Right lobe of liver (tissue), 6 donors: ENCODE measurements at places on chromosomes 7 and 10. TPM values are rescaled to one million over a fixed set of nuclear protein-coding genes. Genes with fewer than 3 reads are reported as not detected.

- no peak for DNase-seq
- no peak overlapping the region for H3K4me3 ChIP-seq
- peak overlapping the region; percentile 75 for H3K27ac ChIP-seq
- H3K36me3 ChIP-seq = no peaks in the 10 kb centered on the region
- no peaks in the 10 kb centered on the region for H3K4me1 ChIP-seq
- no peaks in the 10 kb centered on the region for H3K27me3 ChIP-seq
Observed at GRCh38 chr10:72186982-72187330, 28.9 kb upstream of the ANAPC16 start.

GRCh38 chr10:5723692-5724091 is 39.1 kb downstream of the TASOR2 start:
- H3K4me3 ChIP-seq = no peak overlapping the region
- H3K27me3 ChIP-seq = no peaks in the 10 kb centered on the region
- no peak overlapping the region for H3K27ac ChIP-seq
- H3K4me1 ChIP-seq = no peaks in the 10 kb centered on the region
- DNase-seq = no peak

DNA sequence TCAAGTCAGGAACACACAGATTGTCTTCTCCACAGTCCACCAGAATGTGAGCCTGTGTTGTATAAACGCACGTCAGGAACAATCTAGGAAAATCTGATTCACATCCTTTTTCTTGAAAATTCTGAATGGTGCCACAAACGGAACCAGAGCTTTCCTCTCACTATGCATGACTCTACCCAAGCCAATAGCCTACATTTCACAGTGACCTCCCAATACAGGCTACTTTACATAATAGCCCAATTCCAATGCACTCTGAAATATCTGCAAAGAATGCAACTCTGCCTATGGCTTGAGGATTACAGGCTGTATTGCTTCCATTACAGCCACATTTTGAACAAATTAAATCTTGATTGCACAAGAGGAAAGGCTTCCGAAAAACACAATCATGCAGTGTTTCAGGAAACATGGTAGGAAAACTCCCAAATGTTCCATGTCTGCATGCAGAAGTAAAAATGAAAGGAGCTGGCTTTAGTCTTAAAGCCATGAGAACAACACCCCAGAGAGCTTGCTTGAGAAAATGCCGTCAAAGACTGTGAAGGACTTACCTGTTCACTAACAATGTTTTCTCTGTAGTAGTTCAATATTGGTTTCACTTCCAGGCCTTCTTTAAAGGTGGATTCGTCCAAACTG is 113.9 kb downstream of the ITGA8 start:
- DNase-seq = no peak
- no peaks in the 10 kb centered on the region for H3K4me1 ChIP-seq
- H3K27ac ChIP-seq = no peak overlapping the region

DNA sequence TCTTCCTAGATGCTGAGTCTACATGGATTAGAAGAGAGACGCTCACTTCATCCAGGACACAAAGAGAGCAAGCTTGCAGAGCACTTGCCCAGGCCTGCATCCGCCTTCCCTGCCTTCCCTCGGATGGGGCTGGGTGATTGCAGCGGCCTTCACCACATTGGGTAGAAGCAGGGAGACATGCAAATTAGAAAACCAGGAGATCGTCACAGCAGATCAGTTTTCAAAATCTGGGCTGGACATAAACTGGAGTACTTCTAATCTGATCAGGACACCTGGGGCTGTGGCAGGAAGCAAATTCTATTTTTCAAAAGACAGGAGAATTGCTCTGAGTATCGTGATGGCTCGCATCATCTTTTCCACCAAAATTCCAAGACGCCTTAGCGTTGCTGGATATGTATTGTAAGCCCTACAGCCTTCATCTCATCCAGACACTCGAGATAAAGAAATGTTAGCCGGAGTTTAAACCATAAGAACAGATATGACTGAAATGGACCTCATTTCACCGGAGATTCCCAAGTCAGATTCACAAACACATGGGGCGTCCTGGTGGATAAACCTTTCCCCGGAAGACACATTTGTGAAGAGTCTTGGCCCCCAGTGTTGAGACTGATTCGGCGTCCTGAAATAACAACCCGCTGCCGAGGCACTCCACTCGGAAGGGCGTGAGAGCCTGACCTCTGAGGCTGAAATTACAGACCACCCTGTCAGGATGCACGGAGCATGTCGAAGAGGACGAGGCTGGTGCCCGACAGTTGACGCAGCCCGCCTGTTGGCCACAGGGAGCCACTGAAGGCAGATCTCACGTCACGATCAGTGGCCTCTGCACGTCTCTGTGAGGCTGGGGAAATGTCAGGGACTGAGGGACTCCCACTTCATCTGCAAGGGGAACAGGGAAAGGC is 91.2 kb upstream of the PARD3 start:
- no peak overlapping the region for H3K4me3 ChIP-seq
- H3K27me3 ChIP-seq = no peaks in the 10 kb centered on the region
- H3K27ac ChIP-seq = no peak overlapping the region
- no peaks in the 10 kb centered on the region for H3K36me3 ChIP-seq
- DNase-seq = no peak
- no peaks in the 10 kb centered on the region for H3K4me1 ChIP-seq

DNA sequence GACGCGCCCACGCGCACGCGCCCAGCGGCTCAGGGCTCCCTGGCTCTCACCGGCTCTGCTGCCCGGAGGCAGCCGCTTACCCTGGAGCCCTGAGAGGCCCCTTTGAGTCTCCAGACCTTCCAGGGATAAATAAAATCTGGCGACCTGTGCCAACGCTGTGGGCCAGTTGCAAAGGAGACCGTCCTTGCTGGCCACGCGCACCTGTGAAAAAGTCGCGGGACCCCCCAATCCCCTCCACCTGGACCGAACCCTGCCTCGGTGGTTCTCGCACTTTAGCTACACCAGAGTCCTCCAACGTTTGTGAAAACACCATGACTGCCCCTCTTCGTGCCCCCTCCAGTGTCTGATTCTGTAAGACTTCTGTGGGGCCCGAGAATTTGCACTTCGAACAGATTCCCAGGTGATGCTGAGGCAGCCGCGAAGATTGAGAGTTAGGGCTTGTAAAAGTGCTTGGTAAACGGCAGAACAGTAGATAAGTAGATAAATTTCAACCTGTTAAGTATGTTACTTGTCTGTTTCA is 102.4 kb upstream of the SVIL start:
- no peak for DNase-seq
- H3K27me3 ChIP-seq = no peaks in the 10 kb centered on the region
- H3K4me3 ChIP-seq = peak overlapping the region; percentile 88
- H3K4me1 ChIP-seq = peaks cover 7% of the 10 kb centered on the region
- no peaks in the 10 kb centered on the region for H3K36me3 ChIP-seq
- no peak overlapping the region for H3K27ac ChIP-seq

DNA sequence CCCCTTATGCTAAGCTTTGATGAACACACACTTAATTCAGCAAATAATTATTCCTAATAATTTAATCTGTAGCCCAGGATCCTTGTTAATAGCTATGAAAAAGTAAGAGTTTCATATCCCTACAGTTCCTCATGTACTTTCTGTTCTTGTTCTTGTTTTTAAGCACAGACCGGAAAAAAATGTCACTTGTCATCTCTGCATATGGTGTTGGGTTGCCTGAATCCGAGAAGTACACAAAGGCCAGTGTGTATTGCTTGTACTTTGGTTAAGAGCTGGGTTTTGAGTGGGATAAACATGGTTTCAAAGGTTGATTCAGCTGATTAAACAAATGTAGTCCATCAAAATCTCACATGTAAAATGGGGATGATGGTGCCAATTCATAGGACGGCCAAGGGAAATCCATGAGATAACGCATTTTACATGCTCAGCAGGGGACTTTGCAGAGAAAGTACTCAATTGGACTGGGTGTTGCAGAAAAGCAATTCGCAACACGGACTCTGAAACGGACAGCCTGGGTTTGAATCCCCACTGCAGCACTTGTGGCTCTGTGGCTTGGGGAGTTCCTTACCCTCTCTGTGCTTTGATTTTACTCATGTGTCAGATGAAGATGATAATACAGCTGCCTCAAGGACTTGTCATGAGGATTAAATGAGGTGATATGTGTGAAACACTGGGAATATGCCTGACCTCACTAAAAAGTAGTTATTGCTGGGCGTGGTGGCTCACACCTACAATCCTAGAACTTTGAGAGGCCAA is 71.7 kb downstream of the MAP3K8 start:
- DNase-seq = no peak
- no peaks in the 10 kb centered on the region for H3K36me3 ChIP-seq
- no peak overlapping the region for H3K27ac ChIP-seq
- no peaks in the 10 kb centered on the region for H3K27me3 ChIP-seq
- no peak overlapping the region for H3K4me3 ChIP-seq

- H3K36me3 ChIP-seq = no peaks in the 10 kb centered on the region
- no peaks in the 10 kb centered on the region for H3K4me1 ChIP-seq
- peak overlapping the region; percentile 31 for H3K27ac ChIP-seq
- H3K4me3 ChIP-seq = no peak overlapping the region
- no peak for DNase-seq
- no peaks in the 10 kb centered on the region for H3K27me3 ChIP-seq
Observed at GRCh38 chr10:69045441-69046300, 42.2 kb upstream of the SRGN start.

DNA sequence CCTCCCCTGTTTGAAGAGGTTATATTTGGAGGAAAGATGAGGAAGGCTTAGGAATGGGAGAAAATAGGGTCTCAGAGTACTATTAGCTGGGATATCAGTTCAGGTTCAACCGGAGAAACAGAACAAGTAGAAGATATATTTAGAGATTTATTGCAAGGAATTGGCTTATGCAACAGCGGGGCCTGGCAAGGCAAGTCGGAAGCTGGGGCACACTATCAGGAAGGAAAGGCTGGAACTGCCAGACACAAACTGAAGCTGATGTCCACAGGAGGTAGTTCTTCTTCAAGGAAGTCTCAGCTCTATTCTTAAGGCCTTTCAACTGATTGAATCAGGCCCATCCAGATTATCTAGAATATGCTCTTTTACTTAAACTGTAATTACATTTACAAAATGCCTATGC is 939.6 kb upstream of the C7orf33 start:
- no peak for DNase-seq
- no peaks in the 10 kb centered on the region for H3K27me3 ChIP-seq
- no peak overlapping the region for H3K4me3 ChIP-seq
- no peaks in the 10 kb centered on the region for H3K4me1 ChIP-seq
- H3K27ac ChIP-seq = no peak overlapping the region

DNA sequence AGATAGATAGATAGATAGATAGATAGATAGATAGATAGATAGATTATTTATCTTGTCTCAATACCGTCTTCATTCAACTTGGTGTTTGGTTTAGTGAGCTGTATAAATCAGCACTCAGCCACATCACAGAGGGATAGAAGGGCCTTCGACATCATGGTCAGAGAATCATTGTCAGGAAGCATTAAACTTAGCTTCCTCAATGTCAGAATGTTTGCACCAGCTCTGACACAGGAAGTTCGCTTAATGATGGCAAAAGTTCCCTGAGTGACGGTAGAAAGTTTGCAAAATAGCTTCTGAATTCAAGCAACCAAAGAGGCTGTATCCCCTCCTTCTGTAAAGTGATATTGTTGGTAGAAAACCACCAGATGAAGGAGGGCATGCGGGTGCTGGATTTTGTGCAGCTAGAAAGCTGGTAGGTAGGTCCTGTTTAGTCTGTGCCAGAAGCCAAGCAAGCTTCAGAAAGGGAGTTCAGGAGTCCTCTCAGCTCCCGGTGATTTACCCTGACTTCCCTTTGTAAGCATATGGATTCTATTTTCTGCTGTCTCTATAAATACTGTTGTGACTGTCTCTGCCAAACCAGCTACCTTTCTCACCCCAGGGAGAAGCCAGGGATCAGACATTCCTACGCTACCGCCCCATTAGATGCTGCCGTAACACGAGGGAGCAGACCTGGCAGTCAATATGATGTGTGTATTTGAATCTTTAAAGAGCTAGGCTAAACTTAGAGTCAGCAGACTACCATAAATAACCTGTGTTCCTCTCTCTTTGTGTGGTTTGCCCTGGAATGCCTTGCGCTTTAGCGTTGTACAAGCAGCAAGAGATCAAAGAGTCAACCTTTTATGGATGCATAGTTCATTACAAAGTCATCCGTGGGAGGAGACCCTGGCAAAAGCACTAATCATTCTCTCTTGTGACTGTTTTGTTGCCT is 200.5 kb upstream of the KIAA1217 start:
- no peak for DNase-seq
- no peak overlapping the region for H3K4me3 ChIP-seq
- H3K36me3 ChIP-seq = no peaks in the 10 kb centered on the region
- no peaks in the 10 kb centered on the region for H3K4me1 ChIP-seq
- no peaks in the 10 kb centered on the region for H3K27me3 ChIP-seq
- no peak overlapping the region for H3K27ac ChIP-seq

The RBM20 gene
- 0.05 TPM for total RNA-seq

DNA sequence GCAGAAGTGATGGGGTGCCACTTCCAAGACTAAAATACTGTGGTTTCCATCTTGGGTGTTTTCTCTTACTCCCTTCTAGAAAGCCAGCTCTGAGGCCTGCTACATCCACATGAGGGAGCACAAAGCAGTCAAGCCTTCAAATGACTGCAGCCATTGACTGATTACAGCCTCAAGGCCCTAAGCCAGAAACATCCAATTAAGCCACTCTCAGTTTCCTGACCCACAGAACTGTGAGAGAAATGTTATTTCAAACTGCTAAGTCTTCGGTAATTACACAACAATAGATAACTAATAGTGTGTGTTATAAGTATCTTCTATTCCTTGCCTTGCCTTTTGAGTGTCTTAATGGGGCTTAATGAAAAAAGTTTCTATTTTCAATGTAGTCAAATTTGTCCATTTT is 24.8 kb downstream of the BRAF start:
- DNase-seq = no peak
- no peaks in the 10 kb centered on the region for H3K4me1 ChIP-seq
- H3K27me3 ChIP-seq = no peaks in the 10 kb centered on the region
- H3K27ac ChIP-seq = no peak overlapping the region

DNA sequence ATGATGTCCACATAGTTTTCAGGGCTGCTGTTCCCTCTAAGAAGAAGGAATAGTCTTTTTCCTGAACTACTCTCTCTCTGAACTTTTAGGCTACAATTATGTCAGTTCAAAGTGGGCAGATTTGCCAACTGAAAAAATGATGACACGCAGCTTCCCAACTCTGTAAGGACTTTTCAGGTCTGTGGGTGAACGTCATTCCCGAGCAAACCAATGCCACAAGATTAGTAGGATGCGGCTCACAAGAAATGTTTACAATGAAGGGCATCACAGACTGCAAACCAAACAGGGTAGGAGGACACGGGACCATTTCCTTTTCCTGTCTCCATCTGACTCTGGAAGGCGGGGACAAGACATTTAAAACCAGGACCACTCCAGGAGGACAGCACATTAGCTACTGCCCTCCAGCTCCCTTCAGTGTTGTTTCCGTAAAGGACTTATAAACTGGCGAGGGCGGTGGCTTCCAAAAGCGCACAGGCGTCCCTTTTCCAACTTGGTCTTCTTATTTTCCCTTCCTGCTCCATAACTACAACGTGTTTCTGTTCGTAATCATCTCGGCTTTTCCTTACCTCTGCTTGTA is 539 bp upstream of the MKLN1 start:
- H3K27me3 ChIP-seq = no peaks in the 10 kb centered on the region
- no peaks in the 10 kb centered on the region for H3K36me3 ChIP-seq
- DNase-seq = no peak
- peak overlapping the region; percentile 99 for H3K27ac ChIP-seq

- no peaks in the 10 kb centered on the region for H3K36me3 ChIP-seq
- no peak for DNase-seq
- no peaks in the 10 kb centered on the region for H3K4me1 ChIP-seq
Observed at GRCh38 chr10:48378675-48379074, 72.2 kb downstream of the MAPK8 start.

The DNA2 gene
- 8.2 TPM for total RNA-seq

The CALHM3 gene
- total RNA-seq = not detected

GRCh38 chr10:86979977-86980448 is 11.7 kb downstream of the ADIRF start:
- no peaks in the 10 kb centered on the region for H3K27me3 ChIP-seq
- H3K36me3 ChIP-seq = no peaks in the 10 kb centered on the region
